Adipocyte (in vitro differentiated cells): ENCODE measurements at places on chromosomes 11 and 22.

- no peak for DNase-seq
Observed at GRCh38 chr11:30605036-30605605, 19.0 kb upstream of the MPPED2 start.

DNA sequence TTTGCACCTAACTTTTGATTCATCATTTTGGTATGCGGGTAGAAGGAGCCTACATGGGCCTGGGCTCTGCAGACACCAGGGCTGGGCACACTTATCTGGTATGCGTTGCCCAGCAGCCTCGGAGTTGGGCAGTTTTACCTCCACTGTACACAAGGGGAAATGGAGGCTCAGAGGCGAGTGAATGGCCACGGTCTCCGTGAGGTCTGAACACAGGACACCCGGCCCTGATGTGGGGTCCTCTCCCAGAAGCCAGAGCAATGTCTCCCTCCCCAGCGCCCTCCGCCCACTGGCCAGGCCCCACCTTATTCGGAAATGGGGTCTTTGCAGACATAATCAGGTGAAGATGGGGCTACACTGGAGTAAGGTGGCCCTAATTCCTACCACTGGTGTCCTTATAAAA is 43.7 kb downstream of the OSBPL5 start:
- no peak for DNase-seq

- DNase-seq: no peak
Observed at GRCh38 chr11:12496181-12497025, 119.0 kb downstream of the PARVA start.

DNA sequence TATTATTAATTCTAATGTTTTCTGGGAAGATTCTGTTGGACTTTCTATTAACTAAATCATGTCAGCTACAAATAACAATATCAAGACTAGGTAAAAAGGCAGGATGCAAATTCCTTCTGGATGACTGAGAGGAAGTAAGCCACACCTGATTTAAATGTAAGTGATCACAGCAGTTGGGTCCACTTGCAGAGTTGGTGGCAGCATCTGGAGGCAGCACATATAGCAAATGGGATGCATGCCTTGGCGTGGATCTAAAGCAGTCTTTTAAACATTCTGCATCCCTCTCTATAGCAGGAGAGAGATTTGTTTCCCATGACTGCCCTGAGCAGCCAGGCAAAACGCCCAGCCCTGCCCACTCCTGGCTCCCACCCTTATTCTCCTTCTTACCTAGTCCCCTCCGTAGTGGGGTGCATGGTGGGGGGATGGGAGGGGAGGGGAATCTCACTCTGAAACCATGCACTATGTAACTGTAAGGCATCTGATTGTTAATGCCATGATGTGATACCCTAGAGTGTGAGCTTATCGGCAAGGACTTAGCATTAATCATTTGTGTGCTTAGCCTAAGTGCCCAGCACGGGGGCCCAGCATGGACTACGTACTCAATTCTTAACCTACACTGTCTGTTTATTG is 130.3 kb downstream of the EFCAB6 start:
- no peak for DNase-seq

DNA sequence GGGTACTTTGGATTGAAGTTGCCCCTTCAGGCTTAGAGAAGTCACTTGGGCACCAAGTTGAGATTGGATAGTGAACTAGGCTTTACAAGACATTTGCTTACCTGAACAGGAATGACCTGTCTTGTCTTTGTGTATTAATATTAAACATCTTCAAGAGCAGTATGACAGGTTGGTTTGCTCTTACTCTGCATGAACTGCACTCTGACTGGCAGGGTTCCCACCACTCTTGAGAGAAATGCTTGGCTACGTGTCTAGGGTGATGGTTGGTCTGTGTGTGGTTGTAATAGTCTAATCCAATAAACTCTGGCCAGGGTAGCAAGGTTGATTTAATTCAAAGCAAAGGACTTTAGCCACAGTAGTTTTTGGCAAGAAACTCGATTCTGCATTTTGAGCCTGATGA is 20.1 kb upstream of the SPTBN2 start:
- no peak for DNase-seq

DNA sequence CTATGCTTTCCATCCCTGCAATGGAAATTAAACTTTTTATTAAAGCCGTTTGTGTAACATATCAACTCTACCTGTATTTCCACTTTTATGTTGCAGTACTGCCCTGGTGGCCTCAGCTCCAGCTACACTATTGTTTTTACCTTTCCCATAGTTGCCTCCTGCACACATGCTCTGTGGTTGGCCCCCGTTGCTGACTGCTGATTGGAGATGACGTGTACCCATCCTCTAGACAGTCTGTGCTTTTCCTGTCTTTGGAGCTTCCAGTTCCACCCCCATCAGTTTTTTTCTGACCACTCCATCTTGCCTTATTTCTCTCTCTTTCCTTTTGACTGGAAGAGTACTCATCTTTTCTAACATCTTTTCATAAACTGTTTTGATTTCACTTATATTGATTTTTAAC is 123.8 kb downstream of the TEAD1 start:
- no peak for DNase-seq

GRCh38 chr11:115739878-115740277 is 235.7 kb upstream of the CADM1 start:
- no peak for DNase-seq

DNA sequence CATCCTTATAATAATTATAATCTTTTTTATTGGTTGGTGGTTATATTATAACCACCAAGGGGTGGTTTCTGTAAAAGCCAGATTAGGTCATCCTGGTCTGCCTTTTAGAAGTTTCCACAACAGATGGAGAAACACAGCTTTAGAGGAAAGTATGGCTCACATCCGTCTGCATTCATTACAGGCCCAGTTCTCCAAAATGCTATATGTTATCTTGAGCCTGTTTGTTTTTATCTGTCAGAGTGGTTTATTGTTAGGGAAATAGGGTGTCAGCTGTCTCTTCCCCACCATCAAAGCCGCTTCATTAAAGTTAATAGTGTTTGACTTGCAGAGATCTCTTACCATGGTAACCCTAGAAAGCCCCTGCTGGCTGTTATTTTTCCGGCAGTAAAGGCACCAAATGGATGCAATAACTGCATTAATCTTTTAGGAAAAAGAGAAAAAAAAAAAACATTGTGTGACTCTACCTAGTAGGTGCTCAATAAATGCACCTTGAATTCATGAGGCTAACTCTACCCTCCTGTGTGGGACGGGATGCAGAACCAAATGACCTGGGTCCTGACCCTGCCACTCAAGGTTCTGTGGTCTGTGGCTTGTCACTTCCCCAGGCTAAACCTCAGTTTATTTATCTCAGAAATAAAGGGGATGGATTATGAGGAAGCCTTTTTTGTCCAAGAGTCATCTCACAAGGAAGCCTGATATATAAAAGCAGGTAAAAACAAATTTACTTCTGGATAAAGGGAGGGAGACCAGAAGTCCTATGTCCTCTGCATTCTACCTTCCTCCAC is 118.3 kb downstream of the WT1 start:
- DNase-seq: no peak

GRCh38 chr11:2995893-2996554 is 3.9 kb upstream of the NAP1L4 start:
- no peak for DNase-seq

- DNase-seq: no peak
Observed at GRCh38 chr11:46456269-46457001, 64.9 kb upstream of the CHRM4 start.

GRCh38 chr11:20597680-20598484 is 1.5 kb upstream of the SLC6A5 start:
- DNase-seq: no peak

DNA sequence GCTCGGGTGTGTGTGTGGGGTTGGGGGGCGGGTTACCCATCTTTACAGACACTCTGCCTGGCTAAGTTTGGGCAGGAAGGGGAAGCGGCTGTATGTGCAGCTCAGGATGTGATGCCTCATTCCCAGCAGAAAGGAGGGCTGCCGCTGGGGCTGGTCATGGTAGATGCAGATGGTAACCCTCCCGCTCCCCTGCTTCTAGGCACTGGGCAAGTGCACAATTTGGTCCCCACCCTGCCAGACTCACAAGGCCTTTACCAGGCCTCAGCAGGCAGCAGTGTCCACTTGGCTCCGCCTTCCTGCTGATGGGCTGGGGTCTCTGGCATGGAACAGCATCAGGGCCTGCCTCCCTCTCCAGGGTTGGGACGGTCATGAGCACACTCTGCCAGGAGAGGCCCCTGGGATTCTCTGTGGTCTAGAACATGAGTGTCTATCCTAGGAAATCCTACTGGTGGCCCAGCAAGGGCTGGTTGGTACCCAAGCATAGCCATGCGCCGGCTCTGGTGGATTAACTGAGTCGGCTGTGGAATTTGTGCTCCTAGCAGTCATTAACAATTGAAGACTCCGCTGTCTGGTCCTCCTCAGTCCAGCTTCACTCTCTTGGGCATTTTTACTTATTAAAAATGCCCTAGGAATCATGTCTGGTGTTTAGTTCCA is 4.2 kb downstream of the LMO1 start:
- no peak for DNase-seq

DNA sequence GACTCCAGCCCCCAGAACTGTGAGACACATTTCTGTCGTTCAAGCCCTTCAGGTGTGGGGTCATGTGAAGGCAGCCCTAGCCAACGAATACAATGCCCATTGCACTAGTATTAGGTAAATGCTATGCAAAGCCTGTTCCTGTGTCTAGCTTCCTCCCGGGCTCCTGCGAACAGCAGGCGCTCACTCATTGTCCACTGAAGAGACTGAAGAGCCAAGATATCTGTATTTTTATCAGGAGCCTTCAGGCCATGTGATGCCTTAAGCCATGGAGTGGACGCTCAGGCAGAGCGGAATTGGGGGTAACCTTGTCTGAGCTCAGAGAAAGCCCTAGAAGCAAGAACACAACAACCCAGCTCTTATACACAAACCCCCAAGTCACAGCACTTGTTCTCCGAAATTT is 4.2 kb upstream of the TMPRSS6 start:
- DNase-seq: no peak

- no peak for DNase-seq
Observed at GRCh38 chr11:79822766-79823165, 381.9 kb upstream of the TENM4 start.

GRCh38 chr22:41252365-41252764 is 11.6 kb upstream of the CHADL start:
- DNase-seq: no peak

GRCh38 chr22:39297490-39298240 is 21.8 kb downstream of the RPL3 start:
- no peak for DNase-seq

- DNase-seq: no peak
Observed at GRCh38 chr22:30195245-30196140, 51.1 kb downstream of the LIF start.

GRCh38 chr22:37007651-37008050 is 11.6 kb downstream of the TST start:
- no peak for DNase-seq

DNA sequence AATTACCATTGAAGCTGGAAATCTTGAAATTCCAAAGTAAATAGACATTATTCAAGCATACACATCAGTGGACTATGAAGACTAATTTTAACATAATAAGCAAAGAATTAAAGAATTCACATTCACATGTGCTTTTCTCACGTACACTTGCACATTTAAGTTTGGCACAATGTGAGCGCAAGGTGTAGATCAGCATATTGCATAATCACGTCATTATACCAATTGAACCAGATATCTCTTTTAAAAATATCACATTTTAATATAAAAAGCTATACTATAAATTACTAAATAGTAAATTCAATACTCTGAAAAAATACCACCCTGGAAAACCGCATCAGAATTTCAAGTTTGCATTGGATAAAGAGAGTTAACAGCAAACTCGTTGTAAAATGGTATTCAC is 60.7 kb downstream of the SESN3 start:
- no peak for DNase-seq

GRCh38 chr11:66080055-66080817 is 10.2 kb downstream of the PACS1 start:
- peak; percentile 93 for DNase-seq

- DNase-seq: no peak
Observed at GRCh38 chr11:6094186-6094585, 13.3 kb upstream of the OR56B4 start.

- DNase-seq: peak; percentile 23
Observed at GRCh38 chr11:75240311-75241035, at the start of gene TPBGL. Gene TPBGL, plus strand, starts transcription at chr11:75240774. Its CDS starts 276 bp downstream, at chr11:75241050.

DNA sequence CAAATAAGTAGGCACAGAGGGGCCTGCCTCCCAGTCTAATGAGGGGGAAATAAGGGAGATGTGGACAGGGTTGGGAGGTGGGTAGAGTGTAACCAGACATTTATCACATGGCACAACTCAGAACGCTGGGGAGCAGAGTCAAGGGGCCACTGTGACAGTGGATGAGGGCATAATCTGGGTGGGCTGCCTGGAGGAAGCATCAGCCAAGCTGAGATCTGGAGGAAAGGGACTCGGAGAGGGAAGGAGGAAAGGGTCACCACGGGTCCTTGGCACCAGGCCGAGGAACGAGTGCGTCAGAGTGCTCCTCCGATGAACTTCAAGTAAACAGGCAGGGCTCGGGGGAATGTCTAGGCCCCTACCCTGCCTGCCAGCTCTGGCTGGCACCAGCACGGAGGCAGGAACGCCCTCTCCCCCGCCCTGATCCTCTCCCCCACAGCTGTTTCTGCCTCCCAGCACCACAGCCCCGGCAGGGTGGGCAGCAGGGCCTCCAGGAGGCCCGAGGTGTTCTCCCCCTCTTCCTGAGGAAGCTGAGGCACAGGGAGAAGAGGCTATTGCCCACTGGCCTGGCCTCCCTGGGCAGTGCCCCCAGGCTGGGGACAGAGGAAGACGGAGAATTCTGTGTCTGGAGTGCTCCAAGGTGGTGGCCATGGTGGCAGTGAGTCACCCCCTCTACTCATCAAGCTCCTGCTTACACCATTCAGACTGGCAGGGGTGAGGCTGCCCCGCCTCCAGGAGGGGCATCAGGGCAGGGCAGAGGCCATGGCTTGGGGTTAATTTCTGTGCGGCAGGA is 4.2 kb downstream of the ALDH3B1 start:
- peak; percentile 51 for DNase-seq

- DNase-seq: peak; percentile 95
Observed at GRCh38 chr22:25747245-25747944, 5.4 kb downstream of the MYO18B start.

- DNase-seq: no peak
Observed at GRCh38 chr11:2995031-2995561, 3.0 kb upstream of the NAP1L4 start.

DNA sequence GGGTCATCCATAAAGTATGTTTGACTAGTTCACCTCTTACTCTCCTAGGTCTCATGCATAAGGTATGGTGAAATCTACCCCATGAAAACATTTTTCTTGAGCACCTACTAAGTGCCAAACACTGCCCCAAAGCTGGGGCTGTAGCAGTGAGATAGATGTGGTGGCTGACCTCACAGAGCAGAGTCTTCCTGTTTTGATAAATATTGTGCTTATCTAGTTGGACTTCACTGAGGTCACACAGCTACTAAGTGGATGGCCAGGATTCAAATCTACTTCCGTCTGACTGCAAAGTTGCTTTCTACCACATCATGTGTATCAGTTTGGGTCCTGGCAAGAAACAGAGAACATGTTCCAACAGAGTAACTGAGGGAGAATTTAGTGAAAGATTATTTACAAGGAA is 6.4 kb upstream of the HTATIP2 start:
- no peak for DNase-seq

GRCh38 chr11:76293189-76293631 is 86.9 kb upstream of the WNT11 start:
- DNase-seq: no peak
